Activated CD4-positive, alpha-beta T cell treated with anti-CD3 and anti-CD28 coated beads, Interleukin-2, amount 10 ng/mL, durations not matched to agents 24 days and 14 days (primary cell): ENCODE measurements at places on chromosomes 2 and 18. TPM values are rescaled to one million over a fixed set of nuclear protein-coding genes. Genes with fewer than 3 reads are reported as not detected.

KCNJ13 gene
- not detected in 2 replicates for total RNA-seq

GRCh38 chr2:45672138-45672537 is 20.7 kb downstream of the PRKCE start:
- no peak overlapping the region for H3K4me3 ChIP-seq
- H3K4me1 ChIP-seq, result peaks cover 3% of the 10 kb centered on the region
- no peak overlapping the region for H3K27ac ChIP-seq
- no peaks in the 10 kb centered on the region for H3K27me3 ChIP-seq
- DNase-seq, result no peak
- no peaks in the 10 kb centered on the region for H3K36me3 ChIP-seq

- H3K27me3 ChIP-seq, result peaks cover 10% of the 10 kb centered on the region
- peaks cover under 1% of the 10 kb centered on the region for H3K4me1 ChIP-seq
- DNase-seq, result no peak
- no peaks in the 10 kb centered on the region for H3K36me3 ChIP-seq
- no peak overlapping the region for H3K4me3 ChIP-seq
These were observed 122.7 kb downstream of the DNER start for GRCh38 chr2:229591611-229592010.

EFHD1 gene
- total RNA-seq, result 0.31 and 0.49 TPM in 2 replicates
